ENCODE measurements at places on chromosomes 5 and 9. TPM values are rescaled to one million over a fixed set of nuclear protein-coding genes. Genes with fewer than 3 reads are reported as not detected.

- H3K4me3 ChIP-seq, result no peak overlapping the region
- no peaks in the 10 kb centered on the region for H3K4me1 ChIP-seq
- no peak for DNase-seq
- no peaks in the 10 kb centered on the region for H3K27me3 ChIP-seq
Measured at GRCh38 chr5:145942201-145942600, 5.8 kb downstream of the SH3RF2 start.

NPDC1 gene
- total RNA-seq, result 32.1 TPM

SMIM33 gene
- total RNA-seq, result not detected

CYSRT1 gene
- 0.18 TPM for total RNA-seq

DOCK2 gene
- total RNA-seq, result 4.5 TPM

CER1 gene
- 0.22 TPM for total RNA-seq

DNA sequence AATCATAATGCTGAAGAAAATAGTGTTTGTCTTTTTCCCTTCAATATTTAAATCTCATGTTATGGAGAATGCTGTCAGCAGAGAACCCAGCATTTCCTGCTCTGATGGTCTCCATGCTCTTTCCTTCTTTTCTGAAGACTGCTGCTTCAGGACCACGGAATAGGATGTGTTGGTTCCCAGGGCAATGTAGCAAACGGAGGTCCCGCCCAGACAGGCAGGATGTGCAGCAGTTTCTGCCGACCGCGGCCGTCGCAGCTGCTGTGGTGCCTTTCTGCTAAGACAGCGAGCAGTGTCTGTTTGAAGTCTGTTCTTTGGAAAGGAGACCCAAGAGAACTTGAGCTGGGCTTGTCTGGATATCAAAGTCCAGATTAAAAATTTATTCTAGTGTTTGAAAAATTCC lies 654.3 kb downstream of the CCDC171 start:
- peak; percentile 86 for DNase-seq
- peak overlapping the region; percentile 43 for H3K27ac ChIP-seq
- H3K27me3 ChIP-seq, result no peaks in the 10 kb centered on the region
- no peak overlapping the region for H3K4me3 ChIP-seq
- H3K36me3 ChIP-seq, result no peaks in the 10 kb centered on the region

GRCh38 chr9:82467436-82467835 lies 478.9 kb downstream of the SPATA31D1 start:
- no peak overlapping the region for H3K27ac ChIP-seq
- H3K4me3 ChIP-seq, result no peak overlapping the region
- no peaks in the 10 kb centered on the region for H3K27me3 ChIP-seq
- no peaks in the 10 kb centered on the region for H3K36me3 ChIP-seq
- DNase-seq, result peak; percentile 78
- H3K4me1 ChIP-seq, result peaks cover 8% of the 10 kb centered on the region

DNA sequence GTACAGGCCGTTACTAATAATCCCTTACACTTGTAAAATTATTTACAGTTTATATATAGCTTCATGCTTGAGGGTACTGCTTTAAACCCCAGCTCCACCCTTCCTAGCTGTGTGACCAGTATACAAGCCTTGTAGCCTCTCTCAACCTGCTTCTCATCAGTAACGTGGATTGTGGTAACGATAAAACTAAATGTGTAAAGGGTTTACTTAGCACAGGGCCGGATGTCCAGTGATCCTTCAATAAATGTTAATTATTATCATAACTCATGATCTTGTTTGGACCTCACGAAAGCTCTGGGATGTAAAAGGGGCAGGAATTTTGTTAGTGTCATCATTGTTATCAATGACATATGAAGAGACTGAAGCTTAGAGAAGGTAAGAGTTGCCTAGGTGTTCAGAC lies 7.5 kb upstream of the ARSI start:
- peaks cover 16% of the 10 kb centered on the region for H3K4me1 ChIP-seq
- H3K36me3 ChIP-seq, result no peaks in the 10 kb centered on the region
- no peak overlapping the region for H3K27ac ChIP-seq
- H3K27me3 ChIP-seq, result no peaks in the 10 kb centered on the region

DNA sequence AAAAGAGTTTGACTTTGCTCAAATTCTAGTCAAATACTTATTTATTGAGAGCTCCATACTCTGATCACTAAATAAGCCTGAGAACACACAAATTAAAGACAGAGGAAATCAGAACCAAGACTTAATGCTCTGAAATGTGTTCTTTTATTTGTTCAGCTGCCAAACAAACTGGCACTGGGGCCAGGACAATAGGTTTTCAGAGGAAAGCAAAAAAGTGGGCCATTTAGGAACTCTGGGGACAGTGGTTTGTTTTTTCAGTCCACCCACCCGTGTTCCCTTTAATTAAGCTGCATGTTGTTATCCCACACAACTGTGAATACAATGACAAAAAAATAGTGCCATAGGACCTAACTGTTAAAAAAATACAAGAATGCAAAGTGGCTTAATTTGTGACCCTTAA lies 95.4 kb upstream of the RETREG1 start:
- DNase-seq, result no peak
- no peak overlapping the region for H3K27ac ChIP-seq
- no peaks in the 10 kb centered on the region for H3K27me3 ChIP-seq
- H3K4me3 ChIP-seq, result no peak overlapping the region
- H3K36me3 ChIP-seq, result peaks cover 21% of the 10 kb centered on the region

TAF1L gene
- under 0.01 TPM for total RNA-seq

DNA sequence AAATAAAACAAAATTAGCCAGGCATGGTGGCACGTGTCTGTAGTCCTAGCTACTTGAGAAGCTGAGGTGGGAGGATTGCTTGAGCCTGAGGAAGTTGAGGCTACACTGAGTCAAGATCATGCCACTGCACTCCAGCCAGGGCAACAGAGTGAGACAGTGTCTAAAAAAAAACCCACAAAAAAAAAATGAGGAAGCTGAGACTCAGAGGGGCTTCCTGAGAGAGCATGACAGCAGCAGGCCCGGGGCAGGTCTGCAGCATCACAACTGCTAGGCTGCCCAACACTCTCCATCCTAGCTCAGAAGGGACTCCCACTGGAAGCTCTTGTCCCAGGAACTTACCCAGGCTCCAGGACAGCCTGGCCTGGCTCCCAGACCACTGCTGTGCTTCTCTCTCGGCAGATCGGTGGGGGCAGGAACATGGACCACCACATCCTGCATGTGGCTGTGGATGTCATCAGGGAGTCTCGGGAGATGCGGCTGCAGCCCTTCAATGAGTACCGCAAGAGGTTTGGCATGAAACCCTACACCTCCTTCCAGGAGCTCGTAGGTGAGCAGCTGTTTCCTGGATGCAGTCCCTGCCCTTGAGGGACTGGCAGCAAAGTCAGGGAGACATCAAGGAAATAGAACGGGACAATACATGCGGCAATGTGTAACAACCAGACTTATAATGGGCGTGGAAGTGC lies 19.1 kb downstream of the PTGS1 start:
- H3K4me1 ChIP-seq, result peaks cover 36% of the 10 kb centered on the region
- H3K4me3 ChIP-seq, result no peak overlapping the region
- DNase-seq, result no peak
- H3K27ac ChIP-seq, result no peak overlapping the region
- no peaks in the 10 kb centered on the region for H3K36me3 ChIP-seq
- H3K27me3 ChIP-seq, result no peaks in the 10 kb centered on the region

ALDH7A1 gene
- total RNA-seq, result 22.7 TPM

DNA sequence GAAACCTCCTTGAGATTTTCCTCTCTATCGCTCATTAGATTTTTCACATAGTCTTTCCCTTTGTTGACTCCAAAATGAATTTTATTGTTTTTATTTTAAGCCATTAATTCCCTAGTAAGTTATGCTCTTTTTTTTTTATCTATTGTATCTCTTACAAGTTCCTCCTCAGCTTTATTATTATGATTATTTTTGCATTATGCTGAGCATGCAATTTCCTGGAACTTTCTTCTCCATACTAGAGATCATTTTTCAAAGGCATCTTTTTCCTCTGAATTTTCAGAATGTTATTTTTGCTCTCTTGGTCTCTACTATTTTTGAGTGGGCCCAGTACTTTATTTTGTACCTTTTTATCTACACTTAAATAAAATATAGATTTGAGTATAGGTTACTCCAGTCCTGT lies 376.6 kb upstream of the SEMA6A start:
- no peak overlapping the region for H3K27ac ChIP-seq
- DNase-seq, result no peak
- H3K4me3 ChIP-seq, result no peak overlapping the region

DNA sequence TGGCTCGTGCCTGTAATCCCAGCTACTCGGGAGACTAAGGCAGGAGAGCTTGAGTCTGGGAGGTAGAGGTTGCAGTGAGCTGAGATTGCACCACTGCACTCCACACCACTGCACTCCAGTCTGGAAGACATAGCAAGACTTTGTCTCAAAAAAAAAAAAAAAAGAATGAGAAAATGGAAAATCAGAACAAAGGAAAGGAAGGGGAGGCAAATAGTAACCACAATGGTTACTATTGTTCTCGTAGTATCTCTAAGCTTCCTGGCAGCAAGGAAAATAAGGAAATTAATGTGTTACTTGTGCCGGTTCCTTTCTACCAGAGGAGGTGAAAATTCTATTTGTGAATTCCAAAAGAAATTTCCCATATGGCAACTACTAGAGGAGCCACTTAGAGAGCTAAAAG lies 48.5 kb upstream of the BNC2 start:
- no peaks in the 10 kb centered on the region for H3K36me3 ChIP-seq
- no peaks in the 10 kb centered on the region for H3K27me3 ChIP-seq

- H3K4me1 ChIP-seq, result no peaks in the 10 kb centered on the region
- no peak overlapping the region for H3K4me3 ChIP-seq
- DNase-seq, result no peak
- H3K27ac ChIP-seq, result no peak overlapping the region
- peaks cover 2% of the 10 kb centered on the region for H3K27me3 ChIP-seq
Measured at GRCh38 chr9:132866898-132867297, 11.2 kb downstream of the AK8 start.

CDC20B gene
- total RNA-seq, result not detected

- DNase-seq, result no peak
- H3K4me1 ChIP-seq, result no peaks in the 10 kb centered on the region
- H3K27ac ChIP-seq, result no peak overlapping the region
- H3K4me3 ChIP-seq, result no peak overlapping the region
Measured at GRCh38 chr5:39228596-39228995, 9.2 kb upstream of the FYB1 start.

GRCh38 chr5:91556-92263 lies at the start of gene PLEKHG4B:
Gene PLEKHG4B, plus strand, starts transcription at chr5:92168. Its CDS starts 64 bp downstream, at chr5:92232.
- H3K27me3 ChIP-seq, result peaks cover 58% of the 10 kb centered on the region
- no peaks in the 10 kb centered on the region for H3K4me1 ChIP-seq
- DNase-seq, result peak; percentile 49
- no peaks in the 10 kb centered on the region for H3K36me3 ChIP-seq
- no peak within 1 kb of the TSS for H3K27ac ChIP-seq

DNA sequence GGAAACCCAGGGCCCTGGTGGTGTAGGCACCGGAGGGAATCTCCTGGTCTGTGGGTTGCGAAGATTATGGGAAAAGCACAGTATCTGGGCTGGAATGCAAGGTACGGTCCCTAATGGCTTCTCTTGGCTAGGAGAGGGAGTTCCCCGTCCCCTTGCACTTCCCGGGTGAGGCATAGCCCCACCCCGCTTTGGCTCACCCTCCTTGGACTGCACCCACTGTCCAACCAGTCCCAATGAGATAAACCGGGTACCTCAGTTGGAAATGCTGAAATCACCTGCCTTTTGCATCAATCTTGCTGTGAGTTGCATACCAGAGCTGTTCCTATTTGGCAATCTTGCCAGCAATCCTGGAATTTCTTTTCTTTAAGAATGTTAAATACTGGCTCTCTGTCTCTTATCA lies 1429.1 kb downstream of the MAT2B start:
- no peaks in the 10 kb centered on the region for H3K4me1 ChIP-seq
- no peak for DNase-seq
- no peaks in the 10 kb centered on the region for H3K27me3 ChIP-seq
- H3K4me3 ChIP-seq, result no peak overlapping the region
- no peaks in the 10 kb centered on the region for H3K36me3 ChIP-seq
- H3K27ac ChIP-seq, result no peak overlapping the region

DNA sequence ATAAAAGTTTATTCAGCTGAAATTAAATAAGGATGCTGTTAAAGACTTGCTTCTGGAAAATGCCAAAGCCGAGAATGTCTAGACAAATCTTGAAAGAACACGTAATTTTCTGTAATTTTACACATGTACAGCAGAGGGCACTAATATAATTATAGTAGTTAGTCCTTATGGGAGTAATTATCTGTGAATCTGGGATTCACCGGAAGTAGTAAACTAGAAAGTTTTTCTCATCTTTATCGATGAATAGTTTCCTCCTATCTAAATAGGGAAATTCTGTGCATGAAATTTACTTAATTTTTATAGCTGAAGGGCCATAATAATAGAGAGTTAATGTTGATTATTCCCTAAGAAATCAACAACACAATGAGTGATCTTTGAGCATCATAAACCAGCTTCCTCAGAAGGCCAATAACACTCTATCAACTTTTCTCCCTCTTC lies 18.4 kb upstream of the CNTLN start:
- H3K4me1 ChIP-seq, result no peaks in the 10 kb centered on the region

CNOT6 gene
- 11.7 TPM for total RNA-seq

- DNase-seq, result no peak
- H3K27me3 ChIP-seq, result no peaks in the 10 kb centered on the region
- H3K4me1 ChIP-seq, result peaks cover 59% of the 10 kb centered on the region
- H3K27ac ChIP-seq, result no peak overlapping the region
- no peaks in the 10 kb centered on the region for H3K36me3 ChIP-seq
- no peak overlapping the region for H3K4me3 ChIP-seq
Measured at GRCh38 chr9:130193103-130193502, 20.9 kb downstream of the NCS1 start.

DNA sequence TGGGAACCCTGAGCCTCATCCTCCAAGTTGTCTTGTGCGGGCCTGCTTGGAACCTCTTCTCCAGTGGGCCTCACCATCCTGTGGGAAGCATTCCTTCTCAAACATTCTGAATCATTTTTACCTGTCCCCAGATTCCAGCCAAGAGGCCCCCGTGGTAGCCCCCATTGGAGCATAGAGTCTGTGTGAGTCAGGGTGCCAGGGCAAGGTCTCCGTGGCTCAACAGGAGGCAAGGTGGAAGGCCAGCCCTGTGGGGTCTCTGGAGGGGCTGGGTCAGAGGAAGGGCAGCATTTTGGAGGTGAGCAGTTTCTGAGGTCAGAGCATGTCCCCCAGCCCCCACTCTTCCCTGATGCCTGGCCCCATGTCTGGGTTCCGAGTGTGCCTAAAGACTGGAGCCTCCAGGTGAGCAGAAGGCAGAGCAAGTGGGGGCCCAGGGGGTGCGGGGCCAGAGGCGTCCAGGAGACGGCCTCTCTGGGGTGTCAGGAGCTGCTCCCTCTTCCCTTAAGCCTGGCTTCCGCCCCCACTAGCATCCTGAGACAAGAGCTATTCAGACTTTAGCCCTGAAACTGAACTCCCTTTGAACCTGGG lies 2.1 kb downstream of the CACNA1B start:
- DNase-seq, result no peak
- H3K27ac ChIP-seq, result no peak overlapping the region
- peaks cover 4% of the 10 kb centered on the region for H3K4me1 ChIP-seq
- peaks cover 34% of the 10 kb centered on the region for H3K27me3 ChIP-seq
- H3K36me3 ChIP-seq, result no peaks in the 10 kb centered on the region

- DNase-seq, result peak; percentile 50
- no peaks in the 10 kb centered on the region for H3K4me1 ChIP-seq
- no peak overlapping the region for H3K27ac ChIP-seq
- no peak overlapping the region for H3K4me3 ChIP-seq
- no peaks in the 10 kb centered on the region for H3K27me3 ChIP-seq
- peaks cover 32% of the 10 kb centered on the region for H3K36me3 ChIP-seq
Measured at GRCh38 chr5:31464081-31464480, 67.8 kb downstream of the DROSHA start.

All from muscle of leg (tissue), 16 donors.